ENCODE measurements at places on chromosomes 4 and X. TPM values are rescaled to one million over a fixed set of nuclear protein-coding genes. Genes with fewer than 3 reads are reported as not detected.
A peak's percentile ranks its signal among the peaks of the same experiment; 100 is the strongest.

USP9X gene
- 52.6 TPM for polyA plus RNA-seq

- no peak for DNase-seq
Observed at GRCh38 chr4:107120661-107121060, 84.5 kb upstream of the DKK2 start.

GRCh38 chr4:110637408-110638088 is 14.7 kb upstream of the PITX2 start:
- DNase-seq = peak; percentile 37

DNA sequence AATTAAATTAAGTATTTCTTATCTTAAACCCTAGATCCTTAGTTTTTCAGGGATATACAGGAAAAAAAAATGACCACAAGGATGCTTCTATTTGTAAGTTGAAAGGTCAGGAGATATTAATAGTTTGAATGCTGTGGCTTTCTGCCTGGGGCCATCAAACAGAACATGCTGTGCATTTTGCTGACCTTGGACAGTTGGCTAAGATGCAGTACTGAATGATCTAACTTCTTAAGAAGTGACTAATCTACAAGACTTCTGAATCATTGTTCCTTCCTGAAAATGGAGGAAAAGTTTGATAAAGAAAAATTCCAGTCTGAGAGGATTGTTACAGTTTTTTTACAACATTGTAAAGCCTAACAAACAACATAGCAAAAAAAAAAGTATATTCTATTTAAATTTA is 237.8 kb upstream of the JADE1 start:
- no peak for DNase-seq

- DNase-seq = peak; percentile 7
Observed at GRCh38 chr4:38449506-38450174, 214.4 kb upstream of the KLF3 start.

DNA sequence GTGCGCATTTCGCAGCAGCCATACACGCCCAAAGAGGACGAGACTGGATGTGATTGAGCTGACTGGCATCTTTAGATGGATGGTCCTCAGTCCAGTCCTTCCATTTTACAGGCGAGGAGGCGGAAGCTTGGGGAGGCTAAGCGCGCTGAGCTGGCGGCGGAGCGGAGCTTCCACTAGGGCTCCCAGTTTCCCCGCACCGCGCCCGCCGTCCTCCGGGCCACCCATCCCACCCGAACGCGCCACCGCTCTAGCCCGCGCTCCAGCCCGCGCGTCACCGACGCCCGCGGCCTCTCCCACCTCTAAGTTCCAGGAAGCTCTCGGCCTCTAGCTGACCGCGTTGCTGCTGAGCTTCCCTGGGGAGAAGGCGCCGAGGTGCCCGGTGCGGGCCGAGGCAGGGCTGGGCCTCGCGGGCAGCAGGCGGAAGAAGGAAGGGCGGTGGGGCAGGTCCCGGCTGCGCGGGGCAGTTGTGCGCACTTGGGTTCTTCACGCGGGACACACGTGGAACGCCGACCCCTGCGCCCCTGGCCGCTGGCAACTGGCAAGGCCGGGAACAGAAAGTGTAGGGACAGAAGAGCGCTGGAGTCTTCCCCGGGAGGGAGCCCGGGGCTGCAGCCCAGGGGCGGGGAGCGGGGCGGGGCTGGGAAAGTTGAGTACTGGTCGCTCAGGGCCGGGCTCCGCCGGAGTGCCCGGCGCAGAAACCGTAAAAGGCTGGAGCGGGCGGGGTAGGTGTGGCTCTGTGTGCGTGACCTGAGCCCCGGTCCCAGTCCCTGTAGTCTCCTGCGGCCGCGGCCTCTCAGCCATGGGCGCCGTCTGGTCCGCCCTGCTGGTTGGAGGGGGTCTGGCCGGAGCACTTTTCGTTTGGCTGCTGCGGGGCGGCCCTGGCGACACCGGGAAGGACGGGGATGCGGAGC is at the start of gene STBD1:
TSS of gene STBD1 (plus strand) at position 763 of the 911 bp plus-strand sequence. CDS start at position 800, 37 bp downstream.
- DNase-seq = peak; percentile 68

Data from muscle of back (tissue), 13 donors.